ENCODE measurements at places on chromosomes 16 and 17.

GRCh38 chr16:17839272-17839671 is 368.5 kb upstream of the XYLT1 start:
- no peak for DNase-seq

DNA sequence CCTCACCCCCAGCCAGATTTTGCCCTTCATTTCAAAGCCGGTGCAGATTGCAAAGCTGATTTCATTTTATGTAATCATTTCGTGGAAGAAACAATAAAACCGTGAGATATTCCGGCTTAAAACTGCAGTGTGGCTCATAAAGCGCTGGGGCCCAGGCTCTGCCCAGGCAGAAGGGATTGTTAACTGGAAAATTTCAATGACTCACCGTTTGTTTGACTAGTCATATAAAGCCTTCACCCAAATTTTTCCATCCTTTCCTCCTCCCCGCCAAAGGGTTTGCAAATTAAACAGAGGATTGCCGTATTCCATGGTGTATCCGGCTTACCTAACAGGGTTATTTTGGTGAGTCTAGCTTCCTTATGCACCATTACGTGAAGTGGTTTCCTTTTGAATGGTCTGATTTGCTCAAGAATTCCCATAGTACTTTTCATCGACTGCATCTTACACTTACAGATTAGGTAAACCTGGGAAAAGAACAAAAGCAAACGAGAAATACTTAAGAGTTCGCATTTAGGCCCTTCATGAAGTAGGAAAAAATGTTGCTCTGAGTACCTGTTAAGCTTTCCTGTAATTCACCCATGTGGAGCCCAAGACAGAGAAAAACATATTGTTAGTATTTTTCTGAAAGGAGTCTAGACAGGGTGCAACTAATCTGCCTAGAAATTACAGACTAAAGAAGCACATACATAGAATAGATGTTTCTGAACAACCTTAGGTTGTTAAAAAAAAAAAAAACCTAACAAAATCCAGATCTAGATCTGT is 949 bp upstream of the GSPT1 start:
- DNase-seq: no peak

DNA sequence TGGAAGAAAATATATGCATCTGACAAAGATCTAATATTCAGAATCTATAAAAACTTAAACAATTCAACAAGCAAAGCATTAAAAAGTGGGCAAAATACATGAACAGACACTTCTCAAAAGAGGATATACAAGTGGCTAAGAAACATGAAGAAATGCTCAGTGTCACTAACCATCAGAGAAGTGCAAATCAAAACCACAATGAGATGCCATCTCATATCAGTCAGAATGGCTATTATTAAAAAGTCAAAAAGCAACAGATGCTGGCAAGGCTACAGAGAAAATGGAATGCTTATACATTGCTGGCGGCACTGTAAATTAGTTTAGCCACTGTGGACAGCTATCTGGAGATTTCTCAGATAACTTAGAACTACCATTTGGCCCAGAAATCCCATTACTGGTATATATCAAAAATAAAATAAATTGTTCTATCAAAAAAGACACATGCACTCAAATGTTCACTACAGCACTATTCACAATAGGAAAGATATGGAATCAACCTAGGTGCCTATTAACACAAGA is 179.5 kb downstream of the PCTP start:
- no peak for DNase-seq

DNA sequence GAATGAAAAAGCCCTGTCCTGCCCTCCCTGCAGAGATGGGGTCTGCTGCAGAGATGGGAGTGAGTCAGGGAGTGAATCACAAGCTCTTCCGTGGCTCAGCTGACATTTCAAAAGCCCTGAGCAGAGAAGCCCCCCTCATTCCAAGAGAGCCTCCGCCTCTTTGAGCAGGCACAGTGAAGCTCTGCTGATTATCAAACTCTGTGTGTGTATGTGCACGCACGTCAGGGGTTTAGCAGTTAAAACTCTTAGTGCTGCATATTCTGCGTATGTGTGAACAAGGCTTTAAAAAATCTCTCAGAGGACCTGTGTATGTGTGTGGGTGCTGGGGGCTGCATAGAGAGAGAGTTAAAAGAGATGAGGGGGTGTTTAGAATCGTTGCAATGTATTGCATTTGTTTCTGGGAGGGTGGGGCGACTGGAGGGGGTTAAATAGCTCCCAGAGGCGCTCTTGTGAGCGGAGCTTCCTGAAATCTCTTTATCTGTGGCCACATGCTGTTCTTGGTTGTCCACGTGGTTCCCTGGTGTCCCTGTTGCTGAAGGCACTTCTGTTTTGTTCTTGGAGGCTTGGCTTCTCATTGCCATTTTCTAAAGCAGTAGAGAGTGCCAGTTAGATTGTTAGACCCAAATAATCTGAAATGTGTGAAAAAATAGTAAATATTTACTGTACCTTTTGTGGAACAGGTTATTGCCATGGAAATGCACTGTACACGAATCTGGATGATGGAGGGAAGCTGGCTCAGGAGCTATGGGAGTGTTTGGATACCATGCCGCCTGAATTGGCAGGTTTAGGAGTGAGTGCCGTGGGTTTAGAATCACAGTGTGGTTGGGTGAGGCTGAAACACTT is 116.6 kb downstream of the PRKCB start:
- peak; percentile 60 for DNase-seq

DNA sequence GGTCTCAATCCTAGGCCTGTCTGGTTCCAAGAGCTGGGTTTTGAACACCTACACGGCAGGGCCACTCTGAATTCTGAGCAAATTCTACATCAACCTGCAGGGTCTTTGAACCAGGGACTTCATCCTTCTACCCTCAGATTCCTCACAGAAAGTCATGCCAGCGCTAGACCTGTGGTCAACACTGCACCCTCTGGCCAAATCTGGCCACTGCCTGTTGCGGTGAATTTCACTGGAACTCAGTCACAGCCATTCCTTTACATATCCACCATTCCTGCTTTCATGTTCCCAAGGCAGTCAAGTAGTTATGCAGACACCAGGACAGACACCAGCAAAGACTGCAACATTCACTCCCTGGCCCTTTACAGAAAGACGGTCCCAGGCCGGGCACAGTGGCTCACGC is 144.6 kb downstream of the C16orf95 start:
- no peak for DNase-seq

DNA sequence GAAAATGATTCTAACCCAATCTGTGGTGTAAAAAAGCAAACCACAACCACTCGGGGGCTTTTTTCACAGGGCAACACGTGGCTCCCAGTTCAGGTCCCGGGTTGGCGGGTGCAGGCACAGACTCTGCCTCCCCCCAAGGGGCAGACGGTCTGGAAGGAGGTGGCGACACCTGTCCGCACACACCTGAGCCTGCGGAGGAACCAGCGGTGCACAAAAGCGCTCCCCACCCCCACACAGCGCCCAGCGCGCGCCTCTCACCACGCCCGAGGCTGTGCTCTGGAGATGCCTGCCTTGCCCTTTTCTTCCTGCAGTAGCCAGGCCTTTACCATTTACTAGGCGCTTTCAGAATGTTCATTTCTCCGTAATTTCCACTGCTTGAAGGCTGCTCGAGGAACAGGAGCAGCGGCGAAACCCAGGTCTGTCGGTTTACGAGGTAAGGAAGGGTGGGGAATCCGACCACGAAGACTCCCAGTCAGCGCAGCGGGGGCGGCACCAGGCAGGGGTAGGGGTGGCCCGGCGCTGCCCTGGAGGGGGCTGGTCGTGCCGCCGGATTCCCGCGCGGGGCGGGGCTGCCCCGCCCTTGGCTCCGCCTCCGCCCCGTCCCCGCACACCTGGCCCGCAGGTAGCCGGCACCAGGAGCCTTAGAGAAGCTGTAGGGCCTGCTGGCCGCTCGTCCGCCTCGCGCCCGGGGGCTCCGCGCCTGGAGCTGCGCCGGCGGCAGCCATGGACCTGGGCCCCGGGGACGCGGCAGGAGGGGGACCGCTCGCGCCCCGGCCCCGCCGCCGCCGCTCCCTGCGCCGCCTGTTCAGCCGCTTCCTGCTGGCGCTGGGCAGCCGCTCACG is at the start of gene USP43:
USP43 (plus strand) TSS at position 608 of the 842 bp plus-strand sequence; CDS start at position 724, 116 bp downstream.
- DNase-seq: no peak

DNA sequence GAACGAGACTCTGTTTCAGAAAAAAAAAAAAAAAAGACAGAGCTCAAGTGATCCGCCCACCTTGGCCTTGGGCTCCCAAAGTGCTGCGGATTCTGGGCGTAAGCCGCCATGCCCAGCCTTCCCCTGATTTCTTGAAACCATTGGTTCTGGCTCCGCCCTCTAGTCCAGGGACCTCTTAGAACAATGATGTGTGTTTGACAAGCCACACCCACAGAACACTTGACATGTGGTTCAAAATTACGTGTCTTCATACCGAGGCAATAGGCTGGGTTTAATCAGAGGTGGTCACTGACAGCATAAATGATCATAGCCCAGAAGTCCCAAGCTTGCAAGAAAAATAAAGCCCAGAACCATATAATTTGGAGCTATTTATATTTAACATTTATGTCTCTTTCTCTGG is 23.0 kb downstream of the KNOP1 start:
- no peak for DNase-seq

DNA sequence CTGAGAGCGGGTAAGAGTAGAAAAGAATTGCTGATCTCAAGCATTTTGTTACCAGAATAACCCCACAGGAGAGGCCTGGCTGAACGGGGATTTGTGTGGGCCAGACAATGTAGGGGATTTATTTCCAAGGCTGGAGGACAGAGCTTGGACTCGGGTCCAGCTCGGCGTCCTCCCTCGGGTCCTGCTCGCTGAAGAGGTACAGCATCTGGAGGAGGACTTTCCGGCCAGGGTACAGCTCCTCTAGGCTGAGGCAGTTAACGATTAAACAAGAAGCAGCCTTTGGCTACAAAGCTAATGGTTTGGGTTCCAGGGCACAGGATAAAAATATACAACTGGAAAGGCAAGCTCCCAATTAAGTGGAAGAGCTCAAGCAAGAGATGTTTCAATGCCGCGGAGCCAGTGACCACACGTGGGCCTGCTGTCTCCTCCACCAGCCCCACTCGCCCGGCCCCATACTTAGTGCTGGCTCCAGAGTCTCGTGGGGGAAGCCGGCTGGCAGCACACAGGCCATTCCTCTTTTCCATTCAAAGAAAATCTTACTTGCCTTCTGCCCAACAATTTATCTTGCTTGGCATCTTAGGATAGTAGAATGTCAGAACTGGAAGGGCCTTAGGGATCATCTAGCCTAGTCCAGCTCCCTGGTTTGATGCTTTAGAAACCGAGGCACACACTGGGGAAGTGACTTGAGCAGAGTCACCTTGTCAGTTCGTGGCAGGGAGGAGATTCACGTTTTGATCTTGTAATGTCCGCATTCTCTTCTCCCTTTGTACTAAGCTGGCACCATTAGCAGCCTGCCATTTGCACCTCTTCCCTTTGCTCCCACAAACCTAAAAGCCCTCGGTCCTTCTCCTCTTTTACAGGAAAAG is 85.9 kb upstream of the TBX2 start:
- no peak for DNase-seq

GRCh38 chr17:11671126-11671525 is 72.9 kb downstream of the DNAH9 start:
- DNase-seq: no peak

- no peak for DNase-seq
Measured at GRCh38 chr16:1790611-1791255, 2.8 kb downstream of the IGFALS start.

DNA sequence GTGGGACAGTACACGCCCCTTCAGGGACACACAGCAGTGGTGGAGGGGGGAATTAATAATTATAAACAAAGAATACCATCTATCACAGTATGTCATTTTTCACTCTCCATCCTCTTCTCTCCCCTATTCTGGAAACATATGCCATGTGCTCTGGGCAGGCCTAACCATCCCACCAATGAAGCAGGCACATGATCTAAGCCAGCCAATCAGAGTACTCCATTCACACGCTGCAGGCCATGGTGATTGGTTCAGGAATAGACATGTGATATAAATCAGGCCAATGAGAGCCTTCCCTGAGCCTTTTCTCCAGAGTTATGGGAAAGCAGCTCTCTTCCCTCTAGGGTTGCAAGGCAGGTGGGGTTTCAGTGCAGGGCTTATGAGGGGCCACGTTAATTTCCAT is 36.5 kb downstream of the GSG1L start:
- DNase-seq: no peak

- DNase-seq: no peak
Measured at GRCh38 chr17:81912441-81913309, 1.5 kb upstream of the PCYT2 start.

- no peak for DNase-seq
Measured at GRCh38 chr17:77210331-77210730, 69.6 kb downstream of the SEC14L1 start.
